Peyer's patch (tissue), 4 donors: ENCODE measurements at places on chromosomes 16 and 17.

- peak; percentile 79 for DNase-seq
These were observed 9.4 kb downstream of the RPL19 start for GRCh38 chr17:39209317-39210092.

DNA sequence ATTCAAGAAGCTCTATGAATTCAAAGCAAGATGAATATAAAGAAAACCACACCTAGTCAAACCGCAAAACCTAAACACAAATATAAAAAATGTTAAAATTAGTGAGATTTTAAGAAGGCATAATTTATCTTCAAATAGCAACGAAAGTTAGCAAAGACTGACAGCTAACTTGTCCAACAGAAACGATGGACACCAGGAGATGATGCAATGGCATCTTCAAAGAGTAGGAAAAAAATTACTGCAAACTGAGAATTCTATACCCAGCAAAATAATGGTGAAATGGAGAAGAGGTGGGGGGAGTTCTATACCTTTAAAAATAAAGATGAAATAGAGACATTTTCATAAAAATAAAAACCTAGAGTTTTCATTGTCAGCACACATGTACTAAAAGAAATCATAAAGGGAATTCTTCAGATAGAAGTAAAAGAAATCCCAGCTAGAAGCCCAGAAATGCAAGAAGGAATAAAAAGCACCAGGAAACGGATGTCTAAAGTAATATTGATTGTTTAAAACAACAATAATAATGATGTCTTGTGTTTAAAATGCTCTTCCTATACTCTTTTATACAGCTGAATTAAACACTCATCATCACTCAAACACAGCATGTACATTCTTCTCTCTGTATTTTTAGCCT lies 24.6 kb upstream of the TANC2 start:
- no peak for DNase-seq

DNA sequence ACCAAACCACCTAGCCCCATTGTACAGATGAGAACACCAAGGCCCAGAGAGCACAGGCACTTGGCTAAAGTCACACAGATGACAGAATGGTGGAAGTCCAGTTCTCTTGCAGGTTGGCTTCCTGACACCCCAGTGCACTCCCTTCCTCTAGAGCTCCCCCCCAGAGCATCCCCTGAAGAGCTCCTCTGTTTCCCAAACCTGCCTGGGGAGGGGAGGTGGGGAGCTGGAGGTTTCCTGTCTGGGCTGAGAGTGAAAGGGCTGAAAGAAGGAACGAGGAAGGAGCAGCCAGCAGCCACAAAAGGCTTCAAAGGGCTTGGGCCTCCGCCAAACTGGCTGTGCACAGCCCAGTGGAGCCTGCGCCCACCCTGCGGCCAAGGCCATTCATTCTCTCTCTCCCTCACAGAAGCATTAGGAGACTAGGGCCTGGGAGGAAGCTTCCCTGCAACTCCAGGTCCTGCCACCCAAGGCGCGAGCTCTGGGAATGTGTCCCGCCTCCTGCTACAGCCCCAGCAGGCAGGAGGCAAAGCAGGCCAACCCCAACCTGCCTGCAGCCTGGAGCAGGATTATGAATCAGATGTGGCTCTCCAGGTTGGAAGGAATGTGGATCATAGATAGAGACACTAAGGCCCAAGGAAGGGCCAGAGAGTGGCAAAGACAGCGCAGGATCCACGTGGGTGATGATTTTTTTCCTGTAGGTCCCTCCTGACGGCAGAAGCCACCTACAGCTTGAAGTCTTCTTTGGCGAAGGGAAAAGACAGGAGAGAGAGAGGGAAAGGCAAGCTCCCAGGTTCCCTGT lies 913 bp downstream of the SLC13A5 start:
- DNase-seq = no peak

GRCh38 chr17:43431714-43432523 lies 33.1 kb downstream of the ARL4D start:
- DNase-seq = no peak

DNA sequence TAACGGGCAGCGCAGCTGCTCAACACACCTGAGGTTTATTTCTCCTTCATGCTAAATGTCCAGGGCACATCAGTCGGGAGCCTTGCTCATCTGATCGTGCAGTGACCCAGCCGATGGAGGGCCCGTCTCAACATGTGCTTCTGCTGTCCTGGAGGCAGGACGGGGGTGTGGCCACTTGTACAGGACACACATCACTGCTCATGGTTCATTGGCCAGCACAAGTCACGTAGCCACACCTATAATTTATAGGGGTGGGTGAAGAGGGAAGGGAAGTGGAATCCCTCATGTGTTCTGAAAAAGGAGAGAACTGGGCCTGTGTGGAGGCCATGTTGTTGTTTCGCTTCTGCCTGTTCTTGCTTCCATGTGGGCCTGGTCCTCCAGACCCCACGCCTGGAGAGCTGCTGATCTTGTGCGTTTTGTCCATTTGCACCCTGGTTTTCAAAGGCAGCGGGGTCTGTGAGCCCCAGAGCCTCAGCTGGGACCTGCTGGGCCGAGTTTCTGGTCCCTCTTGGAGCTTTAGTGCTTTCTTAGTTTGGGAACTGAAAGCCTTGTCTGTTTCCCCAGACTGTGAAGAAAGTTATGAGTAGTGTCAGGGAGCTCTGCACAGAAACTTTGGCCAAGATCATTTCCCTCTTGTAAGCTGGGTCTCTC lies 60.5 kb downstream of the CMIP start:
- no peak for DNase-seq

DNA sequence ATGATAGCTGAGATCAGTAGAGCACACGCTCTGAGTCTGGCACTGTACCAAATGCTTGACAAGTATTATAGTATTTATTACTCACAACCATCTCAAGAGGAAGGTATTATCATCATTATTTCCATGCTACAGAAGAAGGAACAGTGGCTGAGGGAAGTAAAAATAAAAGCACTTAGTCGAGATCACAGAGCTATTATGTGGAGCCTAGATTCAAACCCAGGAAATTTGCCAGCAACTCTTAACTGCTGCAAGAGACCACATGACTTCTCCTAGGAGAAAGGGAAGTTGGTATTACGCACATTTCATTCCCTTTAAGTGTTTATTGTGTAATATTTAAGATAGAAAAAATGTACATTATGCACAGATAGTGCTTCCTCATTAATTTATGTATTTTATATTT lies 1.0 kb upstream of the RHOT1 start:
- no peak for DNase-seq

DNA sequence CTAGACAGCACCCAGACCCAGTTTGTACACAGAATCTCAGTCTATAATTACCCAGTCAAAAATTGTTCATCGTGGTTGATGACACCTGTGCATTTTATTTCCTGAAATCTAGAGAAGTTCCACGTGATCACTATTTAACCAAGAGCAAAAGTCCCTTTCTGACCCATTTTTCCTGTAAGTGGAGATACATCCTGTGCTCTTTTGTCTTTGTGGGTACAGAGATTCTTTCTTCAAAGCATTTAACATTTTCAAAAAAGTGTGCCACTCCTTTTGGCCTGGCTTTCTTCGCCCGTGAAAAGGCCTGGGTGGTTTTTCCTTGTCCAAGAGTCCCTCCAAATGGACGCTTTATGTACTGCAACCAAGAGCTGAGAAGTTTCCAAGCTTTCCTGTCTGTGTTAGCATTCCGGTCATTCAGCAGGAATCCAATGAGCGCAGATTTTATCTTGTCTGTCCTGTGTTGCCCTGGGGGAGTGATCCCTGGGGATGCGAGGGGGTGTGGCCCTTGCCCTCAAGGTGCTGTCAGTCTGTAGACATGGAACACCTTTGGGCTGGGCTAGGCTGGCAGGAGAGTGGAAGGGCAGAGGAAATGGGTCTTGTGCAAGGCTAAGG lies 161.1 kb upstream of the CACNG5 start:
- DNase-seq = no peak

DNA sequence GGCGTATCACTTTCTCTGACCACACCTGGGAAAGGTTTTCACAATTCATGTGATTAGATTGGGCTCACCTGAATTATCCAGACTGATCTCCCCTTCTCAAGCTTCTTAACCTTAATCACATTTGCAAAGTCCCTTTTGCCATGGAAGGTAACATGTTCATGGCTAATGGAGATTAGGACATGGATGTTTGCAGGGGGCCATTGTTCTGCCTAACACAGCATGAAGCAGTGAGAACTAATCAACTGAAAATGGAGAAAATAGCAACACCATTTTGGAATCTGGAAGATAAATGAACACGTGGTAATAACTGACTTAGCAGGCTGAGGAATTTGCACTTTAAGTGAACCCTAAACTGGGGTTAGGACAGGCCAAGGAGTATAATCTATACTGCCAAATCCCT lies 25.0 kb upstream of the SBK1 start:
- no peak for DNase-seq

GRCh38 chr16:73890186-73891128 lies 406.2 kb upstream of the PSMD7 start:
- no peak for DNase-seq

DNA sequence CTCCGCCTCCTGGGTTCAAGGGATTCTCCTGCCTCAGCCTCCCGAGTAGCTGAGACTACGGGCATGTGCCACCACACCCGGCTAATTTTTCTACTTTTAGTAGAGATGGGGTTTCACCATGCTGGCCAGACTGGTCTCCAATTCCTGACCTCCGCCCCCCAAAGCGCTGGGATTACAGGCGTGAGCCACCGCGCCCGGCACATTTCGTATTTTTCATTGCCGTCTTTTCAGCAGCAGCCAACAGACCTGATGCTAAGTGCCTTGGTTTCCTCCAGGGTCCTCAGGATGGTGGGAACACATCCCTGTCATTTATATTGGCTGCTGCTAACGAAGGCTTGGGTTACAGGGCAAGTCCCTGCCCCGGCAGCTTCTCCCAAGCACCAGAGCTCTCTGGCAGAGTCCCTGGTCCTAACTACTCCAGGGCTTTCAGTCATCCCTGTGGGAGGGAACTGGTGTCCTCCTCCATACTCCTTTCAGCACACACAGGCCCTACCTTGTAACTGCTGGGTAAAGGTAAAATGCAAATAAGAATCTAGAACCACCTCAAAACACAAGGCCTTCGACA lies 1.5 kb upstream of the RNF157 start:
- no peak for DNase-seq

DNA sequence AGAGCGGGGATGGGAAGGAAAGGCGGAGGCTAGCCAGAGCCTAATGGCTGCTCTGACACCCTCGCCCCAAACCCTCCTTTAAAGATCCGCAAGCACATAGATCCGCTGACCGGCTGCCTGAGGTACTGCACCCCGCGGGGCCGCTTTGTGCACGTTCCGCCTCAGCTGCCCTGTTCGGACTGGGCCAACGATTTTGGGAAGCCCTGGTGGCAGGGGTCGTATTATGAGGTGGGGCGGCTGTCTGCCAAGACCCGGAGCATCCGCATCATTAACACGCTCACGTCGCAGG lies 663 bp downstream of the CYB5D1 start:
- peak; percentile 61 for DNase-seq

- DNase-seq = no peak
These were observed 183.9 kb downstream of the PARN start for GRCh38 chr16:14445937-14446715.

GRCh38 chr17:76379275-76379641 lies 5.2 kb upstream of the SPHK1 start:
- DNase-seq = no peak

- DNase-seq = no peak
These were observed 76.0 kb upstream of the ZNF423 start for GRCh38 chr16:49931916-49932315.

DNA sequence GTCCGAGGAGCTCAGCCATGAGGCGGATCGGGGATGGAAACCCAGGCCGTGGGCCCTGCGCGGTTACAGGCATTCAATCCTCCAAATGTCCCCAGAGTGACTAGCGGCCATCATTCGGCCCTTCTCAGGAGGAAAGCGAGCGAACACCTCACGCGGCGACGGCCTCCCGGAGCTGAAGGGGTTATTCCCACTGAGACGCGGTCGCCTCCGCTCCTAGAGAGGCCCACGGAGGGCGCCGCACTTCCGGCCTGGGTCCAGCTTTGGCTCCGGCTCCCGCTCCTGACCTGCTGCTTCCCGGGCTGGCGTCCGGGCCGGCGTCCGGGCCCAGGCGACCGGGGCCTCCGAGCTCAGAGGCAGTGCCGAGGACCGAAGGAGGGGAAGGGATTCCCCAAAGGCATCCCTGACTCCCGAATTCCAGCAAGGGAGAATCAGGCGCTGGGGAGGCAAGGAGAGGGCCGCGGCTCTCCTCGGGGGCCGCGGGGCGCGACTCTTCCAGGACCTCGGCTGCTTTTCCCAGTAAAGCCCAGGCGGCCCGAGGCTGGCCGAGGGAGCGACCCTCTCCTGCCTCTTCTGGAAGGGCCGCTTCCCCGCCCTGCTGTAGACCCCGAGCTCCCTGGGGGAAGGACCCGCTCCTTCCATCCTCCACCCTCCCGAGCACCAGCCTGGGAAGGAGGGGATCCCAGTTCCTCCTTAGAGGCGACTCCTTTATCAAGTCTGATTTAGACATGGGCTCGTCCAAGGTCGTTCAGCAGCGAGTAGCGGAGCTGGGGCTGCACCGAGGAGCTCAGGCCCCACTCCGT lies 18.6 kb upstream of the ZNF629 start:
- peak; percentile 66 for DNase-seq

DNA sequence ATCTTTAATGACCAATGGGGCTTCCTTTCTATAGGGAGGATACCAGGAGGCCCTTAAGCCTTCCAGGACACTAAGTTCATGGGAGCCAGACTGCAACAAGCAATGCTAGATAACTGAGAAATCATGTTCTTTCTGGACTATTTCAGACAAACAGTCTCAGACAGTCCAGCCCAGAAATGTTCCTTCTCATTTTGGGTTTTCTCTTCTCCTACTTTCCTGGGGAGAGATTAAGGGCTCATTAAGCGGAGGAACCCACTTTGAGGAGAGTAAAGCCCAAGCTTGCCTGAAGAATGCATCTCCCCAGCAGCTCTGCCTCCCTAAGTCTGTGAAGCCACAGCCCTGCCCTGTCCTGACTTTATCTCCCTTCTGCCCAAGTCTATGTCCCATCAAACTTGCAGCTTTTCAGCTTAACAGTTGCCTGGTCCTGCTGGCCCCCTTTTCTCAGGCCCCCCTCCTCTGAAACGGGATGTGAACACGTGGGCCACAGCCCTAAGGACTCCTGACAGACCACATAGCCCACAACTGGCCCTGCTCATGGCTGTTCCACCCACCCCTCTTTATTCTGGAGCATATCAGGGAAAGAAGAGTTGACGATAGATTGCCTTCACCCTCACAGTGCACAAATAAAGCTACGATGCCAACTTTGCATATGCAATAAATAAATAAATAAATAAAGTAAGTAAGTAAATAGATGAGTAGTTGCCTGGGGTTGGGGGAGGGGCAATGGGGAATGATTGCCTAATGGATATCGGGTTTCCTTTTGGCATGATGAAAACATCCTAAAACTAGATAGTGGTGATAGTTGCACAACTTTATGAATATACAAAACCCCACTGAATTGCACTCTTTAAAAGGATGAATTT lies 111.0 kb downstream of the N4BP1 start:
- DNase-seq = no peak

GRCh38 chr17:42682722-42683403 lies 532 bp downstream of the CNTNAP1 start:
- no peak for DNase-seq

DNA sequence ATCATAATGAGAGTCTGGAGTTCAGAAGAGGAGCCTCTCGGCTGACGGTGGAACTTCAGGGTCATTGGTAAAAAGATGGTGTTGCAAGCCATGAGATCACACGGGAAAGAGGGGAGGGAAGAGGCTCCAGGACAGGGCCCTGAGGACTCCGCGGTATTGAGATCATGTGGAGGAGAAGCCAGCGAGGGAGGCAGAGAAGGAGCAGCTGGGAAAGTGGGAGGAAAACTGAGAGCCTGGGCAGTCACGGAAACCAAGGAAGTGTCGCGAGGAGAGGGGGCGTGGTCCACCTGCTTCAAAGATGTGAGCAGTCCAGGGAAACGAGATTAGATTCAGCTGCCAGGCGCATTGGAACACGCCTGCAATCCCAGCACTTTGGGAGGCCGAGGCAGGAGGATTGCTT lies 27.7 kb upstream of the SBK1 start:
- no peak for DNase-seq
